Mammary epithelial cell (primary cell): ENCODE measurements at places on chromosomes 3 and 15.

DNA sequence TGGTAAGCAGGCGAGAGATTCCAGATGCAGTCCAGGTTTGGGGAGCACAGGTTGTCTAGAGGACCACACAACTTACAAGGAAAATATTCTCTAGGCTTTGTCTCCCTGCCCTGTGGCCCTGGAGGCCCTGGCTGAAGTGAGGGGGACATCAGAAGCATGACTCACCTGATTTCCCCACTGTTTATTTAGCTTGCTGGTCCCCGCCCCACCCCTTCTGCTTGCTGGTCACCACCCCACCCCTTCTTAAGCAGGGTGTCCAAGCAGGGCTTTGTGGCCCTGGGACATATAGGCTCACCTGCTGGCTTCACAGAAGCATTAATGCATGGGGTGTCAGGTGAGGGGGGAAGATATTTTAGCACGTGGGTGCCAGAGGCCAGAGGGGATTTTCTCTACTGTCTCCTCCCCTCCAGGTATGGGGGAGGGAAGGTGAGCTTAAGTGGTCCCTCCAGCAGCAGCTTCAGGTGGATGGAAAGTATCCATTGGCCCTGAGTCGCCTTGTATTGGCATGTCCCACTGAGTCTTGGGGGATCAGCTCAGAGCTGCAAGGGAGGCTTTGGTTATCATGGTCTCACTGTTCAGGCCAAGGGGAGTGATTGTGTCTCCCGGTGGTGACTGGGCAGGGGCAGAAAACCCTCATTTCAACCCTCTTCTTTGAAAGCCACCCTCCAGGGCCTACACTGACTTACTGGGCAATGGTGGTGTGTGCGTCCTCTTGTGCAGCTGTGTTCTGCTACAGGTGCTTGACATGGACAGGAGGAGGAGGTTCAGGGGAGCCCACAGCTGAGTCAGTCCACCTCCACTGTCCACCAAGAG is 49.8 kb downstream of the GASK1A start:
- no peak for DNase-seq

GRCh38 chr3:153731071-153731470 is 390.1 kb upstream of the ARHGEF26 start:
- DNase-seq = no peak

- DNase-seq = no peak
Observed at GRCh38 chr3:194946091-194946490, 260.4 kb downstream of the FAM43A start.

GRCh38 chr3:72265256-72266015 is 480.5 kb upstream of the PROK2 start:
- no peak for DNase-seq
